ENCODE measurements at places on chromosomes 1 and 21.

DNA sequence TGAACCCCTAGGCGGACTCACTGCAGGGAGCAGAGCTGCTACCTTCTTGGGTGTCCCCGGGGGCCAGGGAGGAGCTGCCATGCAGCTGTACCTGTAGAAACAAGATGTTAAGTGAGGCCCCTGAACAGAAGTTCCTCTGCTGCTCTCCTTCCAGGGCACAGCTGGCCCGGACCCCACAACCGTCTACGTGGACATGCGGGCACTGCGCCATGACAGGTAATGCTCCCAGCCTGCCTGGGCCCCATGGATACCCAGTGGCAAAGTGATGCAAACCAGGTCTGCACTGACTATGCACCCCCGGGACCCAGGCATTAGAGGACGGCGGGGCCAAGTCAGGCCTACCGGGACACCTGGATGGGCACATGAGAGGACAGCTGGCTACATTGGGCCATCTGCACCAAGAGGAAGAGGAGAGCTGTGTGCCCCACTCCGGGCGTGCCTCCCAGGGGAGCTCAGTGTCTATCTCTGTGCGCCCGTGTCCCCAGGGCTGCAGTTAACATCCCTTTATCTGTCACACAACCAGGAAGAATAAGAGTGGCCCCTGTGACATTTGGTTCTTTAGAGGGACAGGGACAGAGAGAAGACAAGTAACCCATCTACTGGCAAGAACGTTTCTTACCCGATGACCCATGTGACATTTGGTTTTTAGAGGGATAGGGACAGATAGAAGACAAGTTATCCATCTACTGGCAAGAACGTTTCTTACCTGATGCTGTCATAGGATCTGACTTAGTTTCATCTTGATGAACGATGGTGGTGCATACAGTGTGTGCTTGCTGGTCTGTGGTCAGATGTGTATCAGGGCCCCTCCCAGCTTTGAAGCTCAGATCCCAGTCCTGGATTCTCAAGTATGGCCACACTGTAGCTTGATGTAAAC is 44.1 kb downstream of the S100B start:
- DNase-seq, result no peak

DNA sequence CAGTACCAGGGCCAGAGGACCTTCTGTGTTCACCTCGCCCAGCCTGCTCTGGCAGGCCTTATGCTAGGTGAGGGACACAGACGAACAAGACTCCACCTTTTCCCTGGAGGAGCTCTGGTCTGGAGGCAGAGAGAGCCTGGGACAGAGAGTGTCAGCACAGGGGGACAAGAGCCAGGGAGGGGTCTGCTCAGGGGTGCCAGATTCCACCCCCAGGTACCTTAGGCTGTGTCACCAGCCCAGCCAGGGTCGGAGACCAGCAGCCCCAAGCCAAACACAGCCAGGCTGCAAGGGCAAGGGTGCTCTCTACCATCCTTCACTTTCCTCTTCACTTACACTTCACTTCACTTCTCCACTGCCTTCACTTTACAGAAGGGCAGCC is 4.3 kb upstream of the LRP8 start:
- DNase-seq, result no peak

DNA sequence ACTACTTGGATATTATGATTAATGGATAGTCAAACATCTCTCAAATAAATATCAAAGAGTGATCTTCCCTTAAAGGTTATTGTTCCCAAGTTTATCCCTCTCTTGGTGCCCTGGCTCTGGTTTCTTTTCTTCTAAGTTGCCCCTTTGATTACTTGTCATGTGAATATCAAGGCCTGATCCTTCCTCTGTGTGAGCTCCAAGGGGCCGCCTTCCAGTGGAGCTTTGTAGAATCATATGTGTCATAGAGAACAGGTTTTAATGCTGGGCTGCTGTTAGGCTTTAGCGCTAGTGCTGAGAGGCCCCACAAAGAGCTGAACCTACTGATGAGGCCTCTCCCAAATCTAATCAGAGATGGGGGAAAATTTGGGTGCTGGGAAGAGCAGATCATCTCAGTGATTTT is 25.5 kb downstream of the UCK2 start:
- no peak for DNase-seq

- DNase-seq, result no peak
Observed at GRCh38 chr1:245453541-245453940, 298.8 kb downstream of the KIF26B start.

All from T-cell (primary cell).